ENCODE measurements at places on chromosomes 6 and 20. TPM values are rescaled to one million over a fixed set of nuclear protein-coding genes. Genes with fewer than 3 reads are reported as not detected.

GRCh38 chr6:148069256-148069655 lies 273.4 kb upstream of the SASH1 start:
- H3K36me3 ChIP-seq = no peaks in the 10 kb centered on the region
- H3K27ac ChIP-seq = no peak overlapping the region
- DNase-seq = no peak
- no peaks in the 10 kb centered on the region for H3K4me1 ChIP-seq
- H3K4me3 ChIP-seq = no peak overlapping the region
- H3K27me3 ChIP-seq = no peaks in the 10 kb centered on the region

- no peak for DNase-seq
- H3K27me3 ChIP-seq = no peaks in the 10 kb centered on the region
- no peaks in the 10 kb centered on the region for H3K4me1 ChIP-seq
- no peak overlapping the region for H3K4me3 ChIP-seq
- H3K36me3 ChIP-seq = no peaks in the 10 kb centered on the region
- no peak overlapping the region for H3K27ac ChIP-seq
Observed at GRCh38 chr6:137823826-137824555, 43.1 kb upstream of the TNFAIP3 start.

Gene DLK2
- not detected for total RNA-seq

DNA sequence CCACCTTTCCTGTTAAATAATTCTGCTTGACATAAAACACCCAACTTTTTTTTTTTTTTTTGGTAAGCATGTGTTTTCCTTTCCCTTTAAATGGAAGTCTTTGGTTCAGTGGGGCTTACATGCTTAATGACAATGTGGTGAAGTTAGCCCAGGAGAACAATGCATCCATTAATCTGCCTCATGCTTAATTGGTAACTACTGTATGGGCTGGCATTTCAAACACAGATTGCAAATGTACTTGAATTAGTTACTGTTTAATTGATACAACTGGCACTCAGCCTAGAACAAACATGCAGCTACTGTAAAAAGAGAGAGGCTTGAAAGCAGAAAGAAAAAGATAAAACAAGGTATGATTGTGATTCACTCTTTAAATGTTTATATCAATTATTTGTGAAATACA lies 483.6 kb upstream of the NOX3 start:
- no peak for DNase-seq
- no peaks in the 10 kb centered on the region for H3K27me3 ChIP-seq
- H3K4me3 ChIP-seq = no peak overlapping the region
- H3K27ac ChIP-seq = no peak overlapping the region
- no peaks in the 10 kb centered on the region for H3K36me3 ChIP-seq
- peaks cover 3% of the 10 kb centered on the region for H3K4me1 ChIP-seq

- no peak overlapping the region for H3K27ac ChIP-seq
- no peak overlapping the region for H3K4me3 ChIP-seq
- H3K4me1 ChIP-seq = no peaks in the 10 kb centered on the region
- H3K27me3 ChIP-seq = no peaks in the 10 kb centered on the region
- DNase-seq = no peak
Observed at GRCh38 chr6:158954753-158955152, 45.2 kb downstream of the RSPH3 start.

- H3K27ac ChIP-seq = no peak overlapping the region
- H3K36me3 ChIP-seq = no peaks in the 10 kb centered on the region
- no peaks in the 10 kb centered on the region for H3K27me3 ChIP-seq
- no peak for DNase-seq
- H3K4me1 ChIP-seq = no peaks in the 10 kb centered on the region
- no peak overlapping the region for H3K4me3 ChIP-seq
Observed at GRCh38 chr6:168416531-168416930, 24.5 kb upstream of the SMOC2 start.

DNA sequence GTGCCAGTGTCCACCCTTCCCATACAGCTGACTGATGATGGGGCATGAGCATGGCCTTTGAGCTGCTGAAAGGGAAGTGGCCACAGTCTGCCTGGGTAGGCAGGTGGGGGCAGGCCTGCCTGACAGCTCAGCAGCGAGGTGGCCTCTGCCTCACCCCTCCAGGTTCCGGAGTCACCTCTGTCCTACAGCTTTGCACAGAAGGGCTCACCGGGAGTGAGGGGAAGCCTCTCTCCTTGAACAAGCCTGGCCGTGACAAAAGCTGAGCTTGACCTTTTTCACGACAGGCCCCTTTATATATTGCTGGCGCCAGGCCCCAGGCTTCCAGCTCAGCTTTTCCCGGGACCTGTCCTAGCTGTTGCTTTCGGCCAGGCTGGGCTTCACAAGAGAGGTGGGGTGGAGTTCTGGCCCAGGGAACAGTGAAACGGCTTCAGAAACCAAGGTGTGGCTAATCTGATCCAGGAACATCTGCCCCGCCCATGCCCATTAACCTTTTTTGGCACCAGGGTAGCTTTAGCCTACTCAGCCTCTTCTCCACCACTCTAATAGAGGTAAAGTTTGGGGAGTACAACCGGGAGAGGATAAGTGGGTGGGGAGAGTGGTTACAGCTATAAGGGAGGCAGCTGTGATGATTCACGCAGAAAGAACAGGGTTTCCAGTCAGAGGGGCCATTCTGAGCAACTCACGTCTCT lies 42.9 kb downstream of the C6orf132 start:
- H3K36me3 ChIP-seq = no peaks in the 10 kb centered on the region
- H3K4me3 ChIP-seq = no peak overlapping the region
- no peaks in the 10 kb centered on the region for H3K27me3 ChIP-seq
- no peaks in the 10 kb centered on the region for H3K4me1 ChIP-seq

Gene TNNC2
- not detected for total RNA-seq

Gene DEF6
- total RNA-seq = 9.9 TPM

All from aorta (tissue), 5 donors.